ENCODE measurements at places on chromosomes 1 and 21.

DNA sequence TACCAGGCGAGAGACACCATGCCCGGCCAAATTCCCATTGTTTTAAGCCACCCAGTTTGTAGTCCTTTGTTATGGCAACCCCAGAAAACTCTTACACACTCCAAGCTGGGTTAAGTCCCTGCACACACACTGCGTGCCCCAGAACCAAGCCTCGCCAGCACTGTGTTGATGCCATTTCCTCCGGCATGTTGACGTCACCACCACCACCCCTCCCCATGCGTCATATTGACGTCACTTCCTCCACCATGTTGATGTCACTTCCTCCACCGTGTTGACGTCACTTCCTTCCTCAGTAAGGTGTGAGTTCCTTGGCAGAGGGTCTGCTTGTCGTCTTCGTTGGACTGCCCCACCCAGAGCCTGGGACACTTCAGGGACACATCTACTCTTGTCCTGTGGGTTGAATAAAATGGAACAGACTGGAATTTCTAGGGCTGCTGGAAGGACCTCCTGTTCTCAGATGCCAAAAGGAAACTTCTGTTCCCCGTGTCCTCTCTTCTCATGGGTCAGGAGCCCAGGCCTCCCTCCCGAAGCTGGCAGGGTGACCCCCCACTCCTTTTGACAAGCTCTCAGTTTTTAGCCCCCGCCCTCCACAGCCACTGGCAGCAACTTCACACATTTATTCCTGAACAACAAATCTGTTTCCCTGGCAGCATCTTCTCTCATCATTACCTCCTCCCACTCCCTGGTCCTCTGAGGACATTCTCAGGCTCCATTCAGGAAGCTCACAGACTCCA lies 643.3 kb downstream of the NPHP4 start:
- no peak for DNase-seq

DNA sequence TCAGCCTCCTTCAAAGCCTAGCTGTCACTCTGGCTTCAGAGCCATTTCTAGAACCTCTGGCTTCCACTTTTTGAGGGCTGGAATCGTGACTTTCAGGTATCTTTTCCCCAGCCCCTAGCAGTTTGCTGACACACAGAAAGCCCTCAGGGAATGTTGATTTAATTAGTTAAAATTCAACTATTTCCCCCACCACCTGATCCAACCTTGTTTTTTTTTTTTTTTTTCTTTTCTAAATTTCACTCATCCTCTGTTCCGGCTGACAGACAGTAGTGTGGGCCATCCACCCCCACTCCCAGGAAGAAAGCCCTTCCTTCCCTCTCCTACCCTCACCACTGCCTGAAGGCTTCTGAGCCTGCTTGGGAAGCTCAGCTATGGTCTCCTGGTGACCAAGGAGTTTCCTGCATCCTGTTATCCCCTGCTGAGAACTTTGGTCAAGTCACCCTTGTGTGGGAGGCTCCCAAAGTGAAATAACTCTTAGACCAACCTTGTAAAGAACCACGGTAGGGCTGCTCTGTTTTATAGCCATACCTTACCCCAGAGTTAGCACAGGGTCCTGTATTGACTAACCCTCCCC lies 29.4 kb downstream of the KCNJ6 start:
- DNase-seq: no peak

- DNase-seq: no peak
These were observed 153.9 kb upstream of the DSCAM start for GRCh38 chr21:41000838-41001237.

DNA sequence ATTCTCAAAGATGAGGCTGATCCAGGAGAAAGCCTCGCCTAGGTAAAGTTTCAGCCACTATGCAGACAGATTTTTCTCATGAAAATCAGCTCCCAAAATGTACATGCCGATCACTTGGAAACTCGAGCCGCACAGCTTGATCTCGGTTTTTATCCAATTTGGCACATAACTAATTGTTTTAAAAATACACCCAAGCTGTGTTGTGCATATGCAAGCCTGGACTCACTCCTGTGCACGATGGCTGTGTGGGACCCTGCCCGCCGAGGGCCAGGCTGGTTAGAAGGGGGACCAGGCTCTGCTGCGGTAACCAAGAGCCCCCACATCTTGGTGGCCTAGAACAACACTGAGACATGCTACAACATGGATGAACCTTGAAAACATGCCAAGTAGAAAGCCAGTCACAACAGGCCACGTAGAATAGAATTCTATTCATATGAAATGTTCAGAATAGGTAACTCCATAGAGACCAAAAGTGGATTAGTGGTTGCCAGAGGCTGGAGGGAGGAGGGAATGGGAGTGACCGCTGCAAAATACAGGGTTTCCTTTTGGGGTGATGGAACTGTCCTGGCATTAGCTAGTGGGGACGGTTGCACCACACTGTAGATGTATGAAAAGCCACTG lies 16.1 kb upstream of the LDLRAP1 start:
- no peak for DNase-seq

DNA sequence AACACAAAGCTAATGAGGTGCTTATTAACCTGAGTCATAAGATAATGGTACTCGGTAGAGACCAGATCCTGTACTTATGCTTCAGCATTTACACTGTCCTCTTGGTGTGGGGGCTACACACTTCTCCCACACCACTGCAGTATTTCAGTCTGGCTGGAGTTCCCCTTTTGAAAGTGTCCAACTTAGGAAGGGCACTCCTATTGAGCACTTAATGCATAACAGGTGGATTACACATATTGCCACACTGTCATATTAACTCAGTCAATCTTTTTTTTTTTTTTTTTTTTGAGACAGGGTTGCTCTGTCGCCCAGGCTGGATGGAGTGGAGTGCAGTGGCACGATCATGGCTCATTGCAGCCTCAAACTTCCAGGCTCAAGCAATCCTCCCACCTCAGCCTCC lies 1.5 kb downstream of the GPATCH4 start:
- DNase-seq: no peak

- no peak for DNase-seq
These were observed 21.4 kb downstream of the XKR8 start for GRCh38 chr1:27981145-27981544.

- no peak for DNase-seq
These were observed 4.2 kb upstream of the TFF3 start for GRCh38 chr21:42319376-42319775.

DNA sequence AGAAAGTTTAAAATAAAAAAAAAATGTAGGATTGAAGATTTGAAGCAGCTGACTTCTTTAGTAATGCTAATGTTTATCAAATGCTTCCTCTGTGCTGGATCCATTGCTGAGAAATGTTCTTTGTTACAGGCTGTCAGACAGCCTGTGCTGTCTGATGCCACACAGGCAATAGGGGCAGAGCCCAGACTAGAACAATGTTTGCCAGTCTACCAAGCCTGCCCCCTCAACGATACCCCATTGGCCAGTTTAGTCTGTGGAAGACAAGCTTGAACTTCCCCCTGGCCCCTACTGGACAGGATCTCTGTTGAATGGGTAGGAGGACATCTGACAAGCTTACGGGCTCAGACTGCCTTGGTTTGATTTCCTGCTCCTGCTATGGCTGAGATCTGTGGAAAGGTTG lies 79.4 kb downstream of the PAPPA2 start:
- no peak for DNase-seq

GRCh38 chr1:79259390-79260336 lies 253.1 kb upstream of the ADGRL4 start:
- no peak for DNase-seq

GRCh38 chr1:91604632-91605031 lies 104.0 kb downstream of the CDC7 start:
- no peak for DNase-seq

- DNase-seq: no peak
These were observed 48.6 kb upstream of the EPS15 start for GRCh38 chr1:51567653-51568052.

DNA sequence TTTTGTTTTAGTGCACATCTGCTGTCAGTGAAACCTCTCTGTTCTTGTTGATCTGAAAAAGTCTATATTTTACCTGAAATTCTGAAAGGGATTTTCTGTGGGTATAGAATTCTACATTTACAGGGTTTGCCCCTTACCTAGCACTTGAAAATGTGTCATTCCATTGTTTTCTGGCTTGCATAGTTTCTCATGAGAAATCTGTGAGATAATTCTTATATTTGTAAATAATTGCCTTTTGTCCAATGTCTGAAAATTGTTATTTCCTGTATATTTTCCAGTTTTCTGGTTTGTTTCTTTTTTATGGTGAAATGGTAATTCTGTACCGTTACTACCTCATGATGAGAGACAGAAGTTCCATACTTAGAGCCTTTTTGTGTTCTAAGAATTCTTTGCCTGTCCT lies 11.8 kb upstream of the SCAF4 start:
- no peak for DNase-seq

GRCh38 chr21:45557616-45558043 lies 15.4 kb upstream of the SLC19A1 start:
- no peak for DNase-seq

GRCh38 chr1:203327684-203328457 lies 22.6 kb downstream of the BTG2 start:
- no peak for DNase-seq

DNA sequence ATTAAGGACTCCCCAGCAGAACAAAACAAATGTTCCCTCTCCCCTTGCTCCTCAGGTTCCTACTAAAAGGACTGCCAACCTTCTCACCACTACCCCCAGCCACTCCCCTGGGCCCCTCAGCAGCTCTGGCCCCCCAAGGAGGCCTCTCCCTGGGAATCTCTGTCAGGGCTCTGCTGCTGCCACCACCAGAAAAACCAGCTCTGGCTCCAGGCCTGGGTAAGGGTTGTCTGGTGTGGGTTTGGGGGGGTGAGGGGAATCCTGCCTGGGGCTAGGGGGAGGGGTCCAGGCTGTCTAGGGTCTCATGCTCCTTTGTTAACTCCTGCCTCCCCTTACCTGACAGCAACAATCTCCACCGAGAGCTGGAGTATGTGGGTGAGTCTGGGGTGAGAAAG lies 4.8 kb downstream of the NECTIN4 start:
- no peak for DNase-seq

GRCh38 chr1:94981575-94981973 lies 54.7 kb upstream of the CNN3 start:
- no peak for DNase-seq

DNA sequence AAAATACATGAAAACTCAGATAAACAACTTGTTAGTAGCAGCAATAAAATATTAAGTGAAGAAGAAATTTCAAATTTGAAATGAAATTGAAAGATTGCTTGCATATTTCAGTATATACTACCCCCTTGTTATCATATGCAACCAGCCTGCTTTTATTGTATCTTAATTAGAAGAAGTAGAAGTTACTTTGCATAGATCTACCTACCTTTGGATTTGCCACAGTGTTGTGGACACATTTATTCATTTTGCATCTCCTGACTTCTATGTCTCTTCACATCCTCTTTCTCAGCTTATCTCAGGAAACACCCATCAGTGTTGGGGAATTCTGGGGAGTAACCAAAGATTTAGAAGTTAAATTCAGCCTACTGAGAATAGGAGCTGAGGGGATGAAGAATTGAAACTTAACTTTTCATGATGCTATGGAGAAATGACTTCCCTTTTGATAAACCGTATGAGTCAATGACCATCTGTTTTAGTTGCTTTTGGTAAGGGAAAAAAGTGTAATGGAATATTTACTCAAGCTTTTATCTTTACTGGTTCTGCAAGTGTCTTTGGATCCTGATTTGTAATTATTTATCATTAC lies 96.9 kb downstream of the RGL1 start:
- DNase-seq: no peak

GRCh38 chr1:240666568-240667198 lies 54.7 kb upstream of the GREM2 start:
- no peak for DNase-seq

GRCh38 chr1:48558366-48558765 lies 86.4 kb upstream of the SPATA6 start:
- DNase-seq: no peak

DNA sequence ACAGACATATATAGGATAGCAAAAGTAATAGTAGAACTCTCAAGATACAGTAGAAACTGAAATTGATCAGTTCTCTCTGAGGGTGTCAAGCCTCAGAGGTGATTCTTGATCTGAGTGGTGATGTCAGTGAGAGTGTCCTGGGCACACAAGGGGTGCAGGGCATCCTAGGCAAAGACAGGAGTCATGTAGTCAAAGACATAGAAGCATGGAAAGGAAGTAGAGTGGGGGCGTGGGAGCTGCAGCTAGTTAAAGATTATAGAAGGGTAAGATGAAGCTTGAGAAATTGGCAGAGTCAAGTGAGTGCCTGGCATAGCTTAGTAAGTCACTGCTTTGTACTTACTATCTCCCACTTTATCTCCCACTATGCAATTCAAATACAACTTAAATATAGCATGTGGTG lies 22.8 kb downstream of the CDC7 start:
- DNase-seq: no peak

GRCh38 chr1:67393240-67393639 lies 37.0 kb downstream of the SERBP1 start:
- DNase-seq: no peak

GRCh38 chr1:47351305-47351704 lies 17.7 kb downstream of the CMPK1 start:
- no peak for DNase-seq

DNA sequence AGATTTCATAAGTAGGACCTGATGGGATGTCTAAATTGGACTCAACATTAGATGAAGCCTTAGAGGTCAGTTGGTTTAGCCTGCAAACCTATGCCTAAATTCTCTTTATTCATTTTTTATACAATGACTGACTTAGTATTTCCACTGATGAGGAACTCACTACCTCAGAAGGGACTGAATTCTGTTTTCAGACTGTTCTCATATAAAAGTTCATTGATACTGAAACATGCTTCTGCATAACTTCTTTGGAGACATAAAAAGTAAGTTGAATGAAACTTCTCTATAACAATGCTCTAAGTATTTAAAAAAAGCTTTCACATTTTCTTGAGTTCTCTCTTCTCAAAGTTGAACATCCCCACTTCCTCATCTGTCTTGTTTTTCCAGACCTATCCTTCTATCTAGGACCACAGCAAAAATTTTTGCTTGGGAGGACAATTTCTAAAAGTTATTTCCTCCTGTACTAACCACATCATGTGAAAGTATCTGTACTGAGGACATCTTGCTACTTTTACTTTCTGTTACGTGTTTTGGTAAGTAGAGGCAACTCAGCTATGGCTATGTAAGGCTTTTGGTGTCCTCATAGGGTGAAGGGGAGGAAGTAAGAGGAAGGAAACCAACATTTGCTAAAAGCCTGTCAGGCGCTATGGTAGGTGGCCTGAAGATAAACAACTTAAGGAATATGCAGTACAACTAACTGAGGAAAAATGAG lies 64.1 kb downstream of the USP24 start:
- DNase-seq: no peak

DNA sequence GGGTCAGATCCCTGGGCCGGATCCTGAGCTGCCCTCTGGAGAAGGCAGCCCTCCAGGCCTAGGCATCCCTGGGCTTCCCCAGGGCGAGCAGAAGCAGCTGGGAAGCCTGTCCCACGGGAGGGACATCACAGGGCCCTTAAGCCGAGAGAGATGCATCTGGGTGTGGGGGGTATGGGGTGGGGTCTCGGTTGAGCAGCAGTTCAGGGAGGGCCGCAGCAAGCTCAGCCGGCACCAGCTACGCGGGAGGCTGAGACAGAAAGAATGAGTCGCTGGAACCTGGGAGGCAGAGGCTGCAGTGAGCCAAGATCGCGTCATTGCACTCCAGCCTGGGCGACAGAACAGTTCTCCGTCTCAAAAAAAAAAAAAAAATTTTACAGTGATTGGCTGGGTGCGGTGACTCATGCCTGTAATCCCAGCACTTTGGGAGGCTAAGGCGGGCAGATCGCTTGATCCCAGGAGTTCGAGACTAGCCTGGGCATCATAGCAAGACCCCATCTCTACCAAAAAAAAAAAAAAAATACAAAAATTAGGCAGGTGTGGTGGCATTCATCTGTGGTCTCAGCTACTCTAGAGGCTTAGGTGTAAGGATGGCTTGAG lies 37.7 kb downstream of the RRP1 start:
- DNase-seq: no peak

GRCh38 chr1:153957744-153958110 lies 685 bp downstream of the CRTC2 start:
- DNase-seq: no peak

GRCh38 chr1:47226121-47226838 lies 5.7 kb downstream of the TAL1 start:
- no peak for DNase-seq
